Astrocyte of the hippocampus (primary cell): ENCODE measurements at places on chromosomes 5 and 9.

DNA sequence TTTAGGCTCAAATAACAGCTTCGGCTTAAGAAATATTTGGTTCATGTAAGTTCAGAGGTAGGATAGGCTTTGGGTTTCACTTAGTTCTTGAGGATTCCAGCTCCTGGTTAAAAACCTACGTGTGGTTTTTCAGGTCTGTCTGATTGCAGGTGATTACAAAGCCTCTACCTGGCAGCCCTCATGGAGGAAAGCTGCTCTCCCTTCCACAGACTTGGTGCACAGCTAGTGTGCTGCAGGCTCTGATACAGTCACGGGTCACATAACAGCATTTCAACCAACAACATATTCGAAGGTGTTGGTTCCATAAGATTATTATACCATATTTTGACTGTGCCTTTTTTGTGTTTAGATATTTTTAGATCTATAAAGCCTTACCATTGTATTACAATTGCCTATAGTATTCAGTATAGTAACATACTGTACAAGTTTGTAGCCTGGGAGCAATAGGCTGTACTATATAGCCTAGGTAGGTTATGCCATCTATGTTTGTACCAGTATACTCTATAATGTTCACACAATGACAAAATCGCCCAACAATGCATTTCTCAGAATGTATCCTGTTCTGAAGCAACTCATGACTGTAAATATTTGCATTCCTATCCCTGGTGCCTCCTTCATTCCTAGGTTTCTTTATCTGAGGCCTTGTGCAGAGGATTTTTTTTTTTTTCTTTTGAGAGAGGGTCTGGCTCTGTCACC is 8.0 kb upstream of the DCP2 start:
- DNase-seq = no peak

- peak; percentile 49 for DNase-seq
These were observed 4.7 kb upstream of the TMEM210 start for GRCh38 chr9:137176302-137177182.

- DNase-seq = no peak
These were observed 21.5 kb downstream of the GFPT2 start for GRCh38 chr5:180331647-180331950.

DNA sequence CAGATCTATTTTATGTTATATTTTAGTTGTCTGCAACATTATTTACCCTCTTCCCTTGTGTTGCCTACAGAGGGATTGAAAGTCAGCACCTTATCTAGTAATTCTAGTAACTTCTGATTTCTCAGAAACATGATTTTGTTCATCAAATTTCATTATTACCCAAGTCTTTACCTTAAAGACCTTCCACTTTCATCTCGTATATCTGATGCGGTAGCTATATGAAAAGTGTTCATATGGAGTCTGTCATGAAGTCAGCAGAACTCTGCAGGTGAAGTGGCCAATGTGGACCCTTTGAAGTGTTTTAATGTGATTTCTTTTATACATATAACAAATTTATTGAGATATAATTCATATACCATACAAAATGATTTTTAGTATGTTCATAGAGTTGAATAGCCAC is 40.0 kb downstream of the SLC44A1 start:
- DNase-seq = no peak

GRCh38 chr5:130578354-130578753 is 586.7 kb downstream of the HINT1 start:
- no peak for DNase-seq

- DNase-seq = peak; percentile 25
These were observed 165.4 kb upstream of the RAI14 start for GRCh38 chr5:34490506-34491250.

GRCh38 chr5:64273276-64273675 is 107.6 kb downstream of the RNF180 start:
- DNase-seq = peak; percentile 9

DNA sequence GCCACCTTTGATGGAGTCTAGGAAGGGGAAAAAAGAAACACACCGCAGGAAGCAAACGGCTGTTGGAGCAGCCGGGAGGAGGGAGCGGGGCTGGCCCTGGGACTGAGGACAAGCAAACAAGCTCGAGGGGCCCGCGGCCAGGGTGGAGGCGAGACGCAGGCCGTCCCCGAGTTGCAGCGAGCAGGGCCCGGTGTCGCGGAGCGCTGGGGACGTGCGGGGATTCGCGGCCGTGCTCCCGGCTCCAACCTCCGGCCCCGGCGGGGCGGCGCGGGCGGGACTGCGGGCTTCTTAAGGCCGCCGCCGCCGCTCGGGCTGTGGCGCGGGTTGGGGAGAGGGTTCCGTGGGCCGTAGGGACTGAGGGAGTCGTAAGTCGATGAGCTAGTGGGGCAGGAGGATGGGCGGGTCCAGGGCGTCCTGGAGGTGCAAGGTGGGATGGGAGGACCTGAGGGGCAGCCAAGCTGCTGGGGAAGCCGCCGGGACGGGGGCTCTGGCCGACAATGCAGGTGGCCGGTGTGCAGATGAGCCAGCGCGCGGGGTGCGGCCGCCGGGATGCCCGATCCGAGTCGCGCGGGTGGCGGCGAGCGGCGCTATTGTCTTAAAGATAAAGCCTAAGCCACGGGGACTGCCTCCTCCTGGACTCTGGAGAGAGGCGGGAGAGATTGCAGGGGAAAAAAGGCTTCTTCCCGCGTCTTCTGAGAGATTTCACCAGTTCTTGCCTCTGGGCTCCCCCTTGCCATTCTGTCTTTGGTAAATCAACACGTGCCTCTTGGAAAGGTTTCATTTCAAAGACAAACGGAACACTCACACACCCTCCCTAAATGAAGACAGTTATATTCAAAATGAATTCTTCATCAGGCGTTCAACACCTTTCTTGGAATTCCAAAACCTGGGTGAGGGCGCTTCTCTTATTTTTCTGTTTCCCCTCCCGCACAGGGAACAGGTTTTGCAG is 1.6 kb upstream of the HAPLN1 start:
- peak; percentile 88 for DNase-seq

DNA sequence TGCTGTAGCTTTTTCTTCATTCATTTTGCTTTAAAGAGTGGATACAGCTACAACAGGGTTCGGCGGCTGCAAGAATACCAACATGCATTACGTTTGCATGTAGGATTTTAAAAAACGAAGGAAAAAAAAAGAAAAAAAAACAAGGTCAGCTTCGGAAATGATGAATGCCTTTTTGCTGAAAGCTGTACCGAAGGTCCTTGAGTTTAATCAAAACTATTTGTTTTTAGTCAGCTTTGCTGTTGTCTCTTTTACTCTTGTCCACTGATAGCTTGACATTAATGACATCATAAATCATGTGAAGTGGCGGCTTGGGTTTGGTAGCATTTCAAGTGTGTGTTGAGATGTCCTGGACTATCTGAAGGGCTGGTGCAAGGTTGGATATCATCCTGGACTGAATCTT is 779.1 kb downstream of the NR2F1-AS1 start:
- peak; percentile 30 for DNase-seq

GRCh38 chr9:68637020-68637419 is 68.0 kb upstream of the PIP5K1B start:
- DNase-seq = no peak

DNA sequence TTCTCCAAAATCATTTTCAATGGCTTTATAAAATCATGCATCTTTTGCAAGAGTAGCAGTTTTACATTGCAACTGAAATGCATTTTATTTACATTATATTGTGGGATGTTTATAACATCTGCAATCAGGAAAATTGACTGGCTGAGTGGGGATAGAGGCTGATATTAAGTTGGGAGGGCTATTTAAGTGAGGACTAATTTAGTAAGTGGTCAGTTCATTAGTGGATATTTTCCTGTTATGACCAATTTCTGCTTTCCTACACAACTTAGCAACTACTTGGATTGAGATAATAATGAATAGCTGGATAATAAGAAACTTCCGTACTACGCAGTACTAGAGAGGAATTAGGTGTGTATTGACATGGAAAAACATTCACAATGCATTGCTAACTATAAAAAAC is 92.9 kb upstream of the SSBP2 start:
- no peak for DNase-seq

GRCh38 chr9:112115970-112116753 is 58.9 kb downstream of the SUSD1 start:
- DNase-seq = no peak

DNA sequence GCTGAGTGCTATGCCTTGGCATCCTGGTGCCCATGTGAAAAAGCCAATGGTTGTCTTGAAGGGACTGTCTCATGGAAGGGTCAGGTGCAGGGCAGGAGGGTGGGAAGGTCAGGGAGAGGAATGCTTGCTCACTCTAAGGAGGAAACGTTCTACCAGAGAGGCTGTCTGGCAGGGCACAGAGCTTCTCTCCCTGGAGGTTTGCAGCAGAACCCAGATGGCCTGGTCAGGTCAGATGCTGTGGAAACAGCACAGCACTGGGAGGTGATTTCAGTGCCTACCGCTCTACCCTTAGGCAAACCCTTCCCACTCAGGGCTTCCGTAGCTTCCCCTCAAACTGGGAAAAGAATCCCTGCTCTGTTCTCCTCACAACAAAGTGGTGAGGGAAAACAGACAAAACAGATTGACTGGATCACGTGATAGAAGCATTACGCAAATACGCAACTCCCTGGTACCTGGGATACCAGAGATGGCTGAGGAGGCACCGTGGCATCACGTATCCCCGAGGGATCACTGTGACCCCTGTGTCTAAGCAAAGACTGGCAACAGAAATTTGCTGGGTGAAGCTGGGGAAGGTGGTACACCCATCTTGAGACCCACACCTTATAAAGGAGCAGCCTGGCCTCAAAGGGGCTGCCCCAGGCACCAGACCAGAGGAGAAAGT is 3.9 kb upstream of the MGAT1 start:
- no peak for DNase-seq

DNA sequence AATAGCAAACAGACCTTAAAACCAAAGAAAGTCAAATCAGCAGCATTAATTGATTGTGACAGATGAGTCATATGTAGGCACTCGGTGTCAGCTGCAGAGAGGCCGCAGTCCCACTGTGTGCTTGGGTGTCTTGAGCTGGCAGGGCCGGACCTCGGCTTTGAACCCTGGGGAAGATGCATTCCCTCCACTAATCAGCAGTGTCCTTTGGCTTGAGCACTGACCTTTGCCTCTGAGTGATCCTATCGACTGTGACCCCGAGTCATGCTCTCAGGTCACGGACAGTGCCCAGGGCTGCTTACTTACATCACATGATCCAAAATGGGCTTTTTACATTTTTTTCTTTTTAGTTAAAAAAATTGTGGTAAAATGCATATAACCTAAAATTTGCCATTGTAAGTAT is 188.7 kb downstream of the GADD45G start:
- DNase-seq = no peak

DNA sequence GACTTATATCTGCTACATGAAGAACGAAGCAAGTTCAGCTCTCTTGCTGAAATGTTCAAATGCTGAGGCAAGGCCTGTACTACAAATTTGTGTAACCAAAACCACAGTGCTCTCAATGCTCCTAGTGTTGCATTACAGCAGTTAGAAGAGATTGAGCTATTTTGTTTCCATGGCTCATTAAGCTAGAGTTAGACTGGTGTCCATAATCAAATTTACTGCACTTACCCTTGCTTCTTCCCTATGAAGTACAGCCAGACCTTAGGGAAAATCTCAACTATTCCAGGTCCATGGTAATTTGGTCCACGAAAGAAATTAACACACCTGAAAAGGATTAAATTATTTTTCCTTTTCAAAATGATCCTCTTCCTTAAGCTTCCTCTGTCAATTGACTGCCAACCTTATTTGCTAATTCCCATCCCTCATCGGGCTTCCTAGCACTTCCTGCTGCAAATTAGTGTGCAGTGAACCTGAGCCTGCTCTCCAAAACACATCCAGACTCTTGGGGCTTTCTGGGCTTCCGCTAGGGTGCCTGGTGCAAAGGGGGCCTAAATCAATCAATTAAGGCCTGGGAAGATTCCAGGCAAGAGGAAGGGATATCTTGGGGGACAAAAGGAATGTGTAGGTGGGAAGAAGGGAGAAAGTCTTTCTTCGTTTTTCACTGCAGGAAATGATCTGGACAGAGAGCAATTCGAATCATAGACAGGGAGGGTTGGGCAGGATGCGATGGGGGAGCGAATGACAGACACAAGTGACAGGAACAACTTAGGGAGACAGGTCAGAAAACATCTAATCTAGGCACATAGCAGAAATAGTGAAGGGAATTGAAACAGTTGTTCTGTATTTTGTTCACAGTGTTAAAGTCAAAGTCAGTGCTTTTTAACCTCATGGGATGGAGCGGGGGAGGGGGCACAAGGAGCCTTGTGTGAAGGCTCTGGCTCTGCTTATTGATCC is 542.4 kb downstream of the RAB3C start:
- DNase-seq = no peak

DNA sequence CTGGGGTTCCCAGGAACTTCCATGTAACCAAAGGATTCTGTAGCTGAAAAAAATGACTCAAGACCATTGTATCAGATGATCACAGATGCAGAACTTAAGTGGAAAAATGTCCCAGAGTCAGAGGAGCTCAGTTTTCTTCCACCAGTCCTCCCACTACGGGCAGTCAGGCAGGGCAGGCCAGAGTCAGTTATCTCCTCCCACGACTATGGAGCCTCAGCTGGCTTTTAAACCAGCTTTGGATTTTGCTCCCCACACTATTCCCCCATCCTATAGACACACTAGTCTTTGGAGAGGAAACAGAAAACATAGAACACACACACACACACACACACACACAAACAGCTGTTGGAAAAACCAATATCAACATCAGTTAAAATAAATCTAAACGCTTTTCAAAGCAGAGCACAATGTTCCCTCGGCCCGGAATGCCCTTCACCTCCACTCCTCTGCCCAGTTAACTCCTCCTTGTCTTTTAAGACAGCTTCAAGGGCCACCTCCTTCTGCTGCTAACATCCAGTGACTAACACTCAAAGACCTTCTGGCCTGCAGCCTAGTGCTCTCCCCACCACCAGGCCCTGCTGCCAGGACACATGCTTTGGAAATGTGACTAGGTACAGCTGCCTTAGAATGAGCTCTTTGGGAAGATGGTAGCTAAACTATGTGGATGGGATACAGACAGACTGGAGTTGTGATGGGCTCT is 56.8 kb downstream of the NIPAL4 start:
- peak; percentile 92 for DNase-seq

DNA sequence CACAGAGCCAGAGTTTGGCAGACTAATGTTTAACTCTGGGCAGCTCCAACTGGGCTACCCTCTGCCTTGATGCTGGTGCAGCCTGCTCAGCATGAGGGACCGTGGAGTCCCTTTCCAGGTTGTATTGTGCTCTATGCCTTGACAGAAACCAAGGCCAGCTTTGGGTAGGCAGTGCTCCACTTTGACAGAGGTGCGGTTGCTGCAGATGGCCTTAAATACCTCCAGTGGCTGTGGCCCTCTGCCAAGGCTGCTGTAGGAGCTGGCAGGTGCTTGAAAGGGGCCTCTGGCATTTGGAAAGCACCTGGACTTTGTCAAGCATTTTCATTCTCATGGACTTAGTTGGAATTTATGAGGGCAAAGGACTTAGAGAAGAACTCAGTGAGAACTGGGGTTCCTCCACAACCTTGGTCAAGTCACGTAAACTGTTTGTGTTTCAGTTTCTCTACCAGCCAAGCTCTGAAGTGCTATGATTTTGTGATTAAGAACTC is 249.7 kb upstream of the ZNF462 start:
- DNase-seq = no peak

- DNase-seq = no peak
These were observed 124.6 kb upstream of the MTAP start for GRCh38 chr9:21677834-21678233.

- DNase-seq = peak; percentile 46
These were observed 700.2 kb downstream of the IRX1 start for GRCh38 chr5:4295663-4296339.

- no peak for DNase-seq
These were observed 256.2 kb upstream of the IRX4 start for GRCh38 chr5:2138896-2139295.

GRCh38 chr9:107948086-107948485 is 458.5 kb upstream of the KLF4 start:
- DNase-seq = peak; percentile 8
